Natural killer cell (primary cell): ENCODE measurements at places on chromosomes 3 and 15. TPM values are rescaled to one million over a fixed set of nuclear protein-coding genes. Genes with fewer than 3 reads are reported as not detected.
A peak's percentile ranks its signal among the peaks of the same experiment; 100 is the strongest.

GRCh38 chr3:41717641-41718040 lies 244.3 kb downstream of the ULK4 start:
- no peak for DNase-seq

GRCh38 chr15:80159811-80160569 lies 7.2 kb downstream of the FAH start:
- peak; percentile 55 for DNase-seq

The CDHR4 gene
- total RNA-seq: not detected

The ACSBG1 gene
- total RNA-seq: 0.07 TPM

The SUCNR1 gene
- 0.19 TPM for total RNA-seq

The RPL29 gene
- 486 TPM for total RNA-seq

GRCh38 chr15:78950902-78951840 lies 6.3 kb upstream of the CTSH start:
- no peak for DNase-seq

The CLDN1 gene
- total RNA-seq: not detected
